ENCODE measurements at places on chromosomes 1 and 21. TPM values are rescaled to one million over a fixed set of nuclear protein-coding genes. Genes with fewer than 3 reads are reported as not detected.

- H3K4me3 ChIP-seq: peak overlapping the region; percentile 9
- H3K36me3 ChIP-seq: no peaks in the 10 kb centered on the region
- H3K4me1 ChIP-seq: peaks cover 19% of the 10 kb centered on the region
- no peaks in the 10 kb centered on the region for H3K27me3 ChIP-seq
Measured at GRCh38 chr1:89699451-89699986, 66.6 kb downstream of the LRRC8C start.

- no peak for DNase-seq
- no peak overlapping the region for H3K4me3 ChIP-seq
- no peaks in the 10 kb centered on the region for H3K4me1 ChIP-seq
Measured at GRCh38 chr1:14678011-14678638, 79.6 kb downstream of the KAZN start.

DNA sequence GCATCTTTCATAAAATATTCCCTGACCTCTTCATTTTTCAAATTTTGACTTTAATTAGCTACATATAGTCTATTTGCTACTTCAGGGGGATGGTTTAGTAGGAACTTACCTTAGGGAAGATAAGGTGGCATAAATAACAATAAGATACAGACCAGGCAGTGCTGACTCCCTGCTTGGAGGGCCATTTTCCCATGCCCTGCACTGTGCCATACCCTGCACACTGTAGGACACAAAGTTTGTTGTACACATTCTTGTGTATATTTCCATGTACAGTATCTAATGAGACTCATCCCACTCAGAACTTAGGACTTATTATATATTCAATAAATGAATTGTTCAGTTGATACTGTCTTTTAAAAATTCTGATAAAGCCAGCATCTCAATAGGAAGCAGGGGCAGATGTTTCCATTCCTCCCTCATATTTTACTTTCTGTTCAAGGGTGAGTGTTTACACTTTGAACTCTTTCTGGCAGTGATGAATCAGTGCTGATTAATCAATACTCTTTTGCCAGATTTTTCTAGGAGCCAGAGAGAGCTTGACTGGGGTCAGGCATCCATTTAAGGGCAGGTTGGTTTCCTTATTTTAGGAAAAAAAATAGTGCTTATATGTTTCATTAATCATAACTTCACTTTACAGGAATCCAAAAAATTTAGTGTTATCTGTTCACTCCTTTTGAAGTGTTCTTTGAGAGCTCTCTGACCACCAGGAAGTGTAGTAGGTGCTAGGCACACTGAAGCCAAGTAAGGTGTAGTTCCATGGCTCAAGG is 30.6 kb downstream of the MPZL1 start:
- H3K4me1 ChIP-seq: peaks cover 11% of the 10 kb centered on the region
- no peaks in the 10 kb centered on the region for H3K36me3 ChIP-seq
- H3K27me3 ChIP-seq: no peaks in the 10 kb centered on the region
- H3K27ac ChIP-seq: peak overlapping the region; percentile 88
- no peak for DNase-seq

- no peak for DNase-seq
- H3K27ac ChIP-seq: no peak overlapping the region
- H3K4me3 ChIP-seq: no peak overlapping the region
- H3K4me1 ChIP-seq: no peaks in the 10 kb centered on the region
- no peaks in the 10 kb centered on the region for H3K36me3 ChIP-seq
Measured at GRCh38 chr1:177275736-177276135, 105.0 kb downstream of the BRINP2 start.

DNA sequence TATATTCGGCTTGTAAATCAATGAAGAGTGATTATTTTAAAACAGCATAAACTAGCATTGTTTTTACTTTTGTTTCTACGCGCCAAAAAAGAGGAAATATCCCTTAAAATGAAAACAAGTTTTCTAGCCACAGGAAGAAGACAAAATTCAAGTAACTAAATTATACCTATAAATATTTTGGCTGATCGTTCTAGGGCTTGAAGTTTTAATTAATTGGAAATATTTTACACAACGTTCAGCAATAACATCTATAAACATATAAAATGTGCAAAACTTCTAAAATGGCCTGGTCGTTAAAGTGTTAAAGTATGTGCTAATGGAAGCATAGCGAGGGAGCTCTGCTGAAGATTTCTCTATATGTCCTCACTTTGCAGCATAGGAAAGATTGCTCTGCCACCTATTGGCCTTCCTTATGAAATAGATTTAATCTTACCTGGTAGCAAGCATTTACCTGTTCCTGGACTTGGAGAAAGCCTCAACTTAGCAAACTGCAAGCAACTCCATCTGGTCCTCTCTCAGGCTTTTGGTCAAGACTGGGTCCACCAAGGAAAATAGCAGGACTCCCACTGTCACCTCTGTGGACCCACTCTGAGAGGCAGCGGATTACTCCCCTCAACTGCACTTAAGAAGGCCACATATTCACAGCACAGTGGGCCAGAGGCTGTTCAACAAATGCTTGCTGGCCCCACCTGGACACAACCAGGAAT is 351.3 kb upstream of the RUNX1 start:
- no peaks in the 10 kb centered on the region for H3K36me3 ChIP-seq
- no peaks in the 10 kb centered on the region for H3K4me1 ChIP-seq
- H3K27me3 ChIP-seq: peaks cover 3% of the 10 kb centered on the region
- no peak overlapping the region for H3K27ac ChIP-seq

SPRR3 gene
- not detected for total RNA-seq

NEK2 gene
- total RNA-seq: 28.7 TPM
